Right lobe of liver (tissue), 6 donors: ENCODE measurements at places on chromosomes 1 and 21.

GRCh38 chr1:31762726-31763670 lies 1.1 kb downstream of the ADGRB2 start:
- DNase-seq, result peak; percentile 50

DNA sequence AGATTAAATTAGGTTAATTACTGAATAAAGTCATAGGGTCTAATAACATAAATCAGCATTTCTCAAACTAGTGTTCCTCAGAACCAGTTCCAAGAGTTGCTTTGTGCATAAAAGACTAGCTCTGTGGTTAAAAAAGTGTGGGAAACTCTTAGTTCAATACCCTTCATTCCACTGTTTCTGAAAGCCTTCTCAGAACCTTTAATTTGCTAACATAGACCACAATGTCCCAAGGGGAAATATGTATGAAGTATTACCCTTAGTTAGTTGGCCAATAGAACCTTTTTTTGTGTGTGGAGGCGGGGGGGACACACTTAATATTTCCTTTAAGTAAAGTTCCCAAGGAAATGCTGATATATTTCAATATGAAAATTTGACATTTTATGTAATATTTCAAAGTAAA lies 20.4 kb downstream of the ODF2L start:
- no peak for DNase-seq

- DNase-seq, result no peak
Observed at GRCh38 chr21:39845571-39846130, 21.6 kb upstream of the PCP4 start.

DNA sequence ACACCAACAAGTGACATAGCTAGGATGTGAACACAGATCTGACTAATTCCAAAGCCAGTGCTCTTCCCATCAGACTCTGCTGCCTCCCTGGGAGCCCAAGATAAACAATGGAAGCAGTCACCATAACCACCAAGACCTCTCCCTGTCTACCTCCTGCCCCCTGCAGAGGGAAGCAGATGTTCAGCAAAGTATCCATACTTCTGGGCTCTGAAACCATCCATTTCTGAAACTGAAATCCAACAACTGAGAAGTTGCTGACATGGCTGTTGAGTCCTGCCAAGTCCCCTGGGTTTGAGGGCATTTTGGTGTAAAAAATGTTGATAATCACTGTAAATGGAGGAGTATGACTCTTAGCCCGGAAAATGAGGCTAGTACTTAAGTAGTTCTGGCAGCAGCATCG lies 102.1 kb downstream of the TYW3 start:
- DNase-seq, result no peak

- DNase-seq, result no peak
Observed at GRCh38 chr1:24085546-24085945, 26.4 kb downstream of the MYOM3 start.

- DNase-seq, result no peak
Observed at GRCh38 chr1:152089014-152089674, at the start of gene TCHHL1. TSS of gene TCHHL1 (minus strand) at chr1:152089064. CDS start at chr1:152088143, 921 bp downstream.

DNA sequence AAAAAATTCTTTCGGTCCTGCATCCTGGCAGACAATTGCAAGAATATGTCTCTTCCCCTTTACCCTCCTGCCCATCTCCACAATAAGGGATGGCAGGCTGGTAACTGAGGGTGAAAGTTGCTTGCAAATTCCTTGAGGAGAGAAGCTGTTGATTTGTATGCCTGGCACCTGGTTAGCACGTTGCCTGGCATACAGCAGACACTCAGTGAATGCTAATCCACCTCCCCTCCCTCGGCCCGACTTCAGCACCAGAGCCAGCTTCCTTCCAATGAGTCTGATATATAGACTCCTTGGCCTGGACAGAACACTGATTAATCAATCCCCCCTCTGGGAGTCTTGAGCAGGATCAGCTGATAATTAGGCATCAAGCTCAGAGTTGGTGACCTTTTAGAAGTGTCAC lies 39.1 kb downstream of the KCNC4 start:
- no peak for DNase-seq

GRCh38 chr1:82560566-82560965 lies 759.8 kb downstream of the ADGRL2 start:
- DNase-seq, result no peak

GRCh38 chr21:29261555-29262540 lies 36.9 kb upstream of the BACH1 start:
- DNase-seq, result no peak

GRCh38 chr1:17950728-17951127 lies 156.9 kb upstream of the IGSF21 start:
- no peak for DNase-seq

- DNase-seq, result no peak
Observed at GRCh38 chr1:192559115-192560006, 16.2 kb upstream of the RGS1 start.

- DNase-seq, result no peak
Observed at GRCh38 chr1:173050865-173051264, at the start of gene TNFSF18. TSS of gene TNFSF18 (minus strand) at chr1:173050941. CDS start at chr1:173050896, 45 bp downstream.

- no peak for DNase-seq
Observed at GRCh38 chr1:12195416-12195815, 28.6 kb downstream of the TNFRSF1B start.

GRCh38 chr1:7482077-7482476 lies 289.0 kb upstream of the VAMP3 start:
- DNase-seq, result no peak

DNA sequence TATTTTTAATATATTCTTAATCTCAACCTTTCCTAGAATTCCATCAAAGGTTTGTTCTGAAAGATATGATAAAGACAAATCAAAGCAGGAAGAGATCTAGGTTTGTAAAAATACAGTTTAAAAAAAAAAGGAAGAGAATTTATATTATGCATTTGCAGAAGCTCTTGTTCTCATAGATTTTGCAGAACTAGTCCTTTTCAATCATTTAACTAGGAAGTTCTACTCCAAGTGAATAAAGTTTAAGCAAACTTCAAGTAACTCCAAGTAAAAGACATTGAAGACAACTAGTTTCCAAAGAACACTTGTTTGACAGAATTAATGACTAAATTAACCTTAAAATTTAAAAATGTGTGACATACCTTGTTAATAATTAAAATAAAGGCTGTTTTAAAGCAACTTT lies 55.9 kb downstream of the HNRNPR start:
- DNase-seq, result no peak

DNA sequence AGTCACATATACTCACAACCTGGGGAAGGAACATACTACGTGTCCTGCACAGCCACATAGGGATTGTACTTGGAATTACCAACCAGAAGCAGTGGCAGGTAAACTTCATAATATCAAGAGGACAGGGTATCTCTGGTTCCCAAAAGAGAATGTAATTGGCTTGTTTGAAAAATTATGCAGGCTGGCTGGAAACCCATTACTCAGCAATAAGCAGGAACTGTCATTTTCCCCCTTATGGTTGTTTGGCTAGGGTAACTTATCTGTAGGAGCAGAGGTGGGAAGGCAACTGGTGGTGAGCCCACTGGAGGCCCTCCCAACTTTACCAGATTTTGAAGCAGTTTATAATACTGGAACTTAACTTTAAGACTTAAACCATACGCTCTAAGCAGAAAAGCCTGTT lies 924.1 kb downstream of the LRRIQ3 start:
- no peak for DNase-seq

- DNase-seq, result no peak
Observed at GRCh38 chr1:210394281-210394821, 65.6 kb downstream of the HHAT start.

DNA sequence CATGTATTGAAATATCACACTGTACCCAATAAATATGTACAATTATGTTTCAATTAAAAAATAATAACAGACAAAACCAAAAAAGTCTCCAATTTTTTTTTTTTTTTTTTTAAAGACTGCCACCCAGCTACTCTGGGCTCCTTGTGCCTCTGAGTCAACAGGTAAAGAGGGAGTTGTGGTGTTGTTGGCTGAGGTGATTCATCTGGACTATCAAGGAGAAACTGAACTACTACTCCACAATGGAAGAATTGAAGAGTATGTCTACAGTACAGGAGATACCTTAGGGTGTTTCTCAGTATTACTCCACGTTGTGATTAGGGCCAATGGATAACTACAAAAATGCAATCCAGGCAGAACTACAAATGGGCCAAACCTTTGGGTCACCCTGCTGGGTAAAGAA lies 67.9 kb downstream of the SCMH1 start:
- no peak for DNase-seq

GRCh38 chr1:155175281-155175926 lies 1.8 kb downstream of the TRIM46 start:
- DNase-seq, result no peak
